ENCODE measurements at places on chromosomes 1 and 21. TPM values are rescaled to one million over a fixed set of nuclear protein-coding genes. Genes with fewer than 3 reads are reported as not detected.

- no peaks in the 10 kb centered on the region for H3K4me1 ChIP-seq
- no peak for DNase-seq
- H3K4me3 ChIP-seq: no peak overlapping the region
- H3K27me3 ChIP-seq: no peaks in the 10 kb centered on the region
- H3K36me3 ChIP-seq: no peaks in the 10 kb centered on the region
Measured at GRCh38 chr1:205422993-205423642, 1.3 kb upstream of the LEMD1 start.

- H3K27ac ChIP-seq: no peak overlapping the region
- no peaks in the 10 kb centered on the region for H3K27me3 ChIP-seq
- H3K36me3 ChIP-seq: no peaks in the 10 kb centered on the region
- H3K4me1 ChIP-seq: peaks cover 5% of the 10 kb centered on the region
- no peak for DNase-seq
Measured at GRCh38 chr1:175218786-175219434, 26.3 kb upstream of the KIAA0040 start.

DNA sequence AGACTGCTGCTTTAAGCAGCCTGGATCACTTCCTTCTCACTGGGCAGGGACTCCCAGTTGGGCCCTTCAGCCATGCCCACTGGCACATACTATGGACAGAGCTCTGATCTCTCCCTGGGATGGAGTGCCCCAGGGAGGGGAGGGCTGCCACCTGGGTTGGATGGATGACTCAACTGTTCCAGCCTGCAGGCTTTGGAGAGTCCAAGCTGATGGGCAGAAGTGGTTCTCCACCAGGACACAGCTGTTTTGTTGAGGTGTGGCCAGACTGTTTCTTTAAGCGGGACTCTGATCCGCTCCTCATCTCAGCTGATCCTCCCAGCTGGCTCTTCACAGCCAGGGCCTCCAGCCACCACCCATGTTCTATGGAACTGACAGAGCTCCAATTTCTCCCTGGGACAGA lies 166.9 kb downstream of the MAGI3 start:
- H3K4me1 ChIP-seq: no peaks in the 10 kb centered on the region
- no peak for DNase-seq
- no peaks in the 10 kb centered on the region for H3K36me3 ChIP-seq
- H3K4me3 ChIP-seq: no peak overlapping the region
- no peaks in the 10 kb centered on the region for H3K27me3 ChIP-seq

DNA sequence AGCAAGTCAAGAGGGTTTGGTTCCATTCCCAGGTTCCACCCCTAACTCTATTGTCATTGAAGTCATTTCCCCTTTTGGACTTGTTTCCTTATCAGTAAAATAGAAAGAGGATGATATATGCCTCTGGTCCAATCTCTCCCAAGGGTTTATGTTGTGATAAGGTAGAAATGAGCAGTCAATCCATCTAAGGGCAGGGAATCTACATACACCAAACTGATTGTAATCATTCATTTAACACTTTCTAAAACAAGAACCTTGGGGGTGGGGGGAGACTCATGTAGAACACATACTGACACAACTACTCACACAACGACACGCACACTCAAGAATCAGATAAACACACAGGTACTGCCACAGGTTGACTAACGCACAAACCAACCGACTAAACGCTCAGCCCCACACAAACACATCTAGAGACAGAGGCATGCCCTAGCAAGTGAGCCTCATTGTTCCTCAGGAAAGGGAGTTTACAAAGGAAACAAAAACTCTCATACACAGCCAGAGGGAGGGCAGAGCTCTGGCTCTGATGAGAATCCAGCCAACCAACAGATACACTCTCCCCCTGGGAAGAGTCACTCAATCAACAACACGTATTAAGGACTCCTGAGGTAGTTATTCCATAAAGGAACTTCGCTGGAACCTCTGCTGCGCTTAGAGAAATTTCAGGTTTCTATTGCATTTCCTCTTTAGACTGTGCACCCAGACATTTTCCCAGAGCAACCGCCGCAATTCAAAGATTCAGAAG lies 1.0 kb downstream of the F11R start:
- no peaks in the 10 kb centered on the region for H3K4me1 ChIP-seq
- peak overlapping the region; percentile 93 for H3K27ac ChIP-seq
- no peaks in the 10 kb centered on the region for H3K27me3 ChIP-seq
- H3K36me3 ChIP-seq: no peaks in the 10 kb centered on the region
- peak overlapping the region; percentile 51 for H3K4me3 ChIP-seq

DNA sequence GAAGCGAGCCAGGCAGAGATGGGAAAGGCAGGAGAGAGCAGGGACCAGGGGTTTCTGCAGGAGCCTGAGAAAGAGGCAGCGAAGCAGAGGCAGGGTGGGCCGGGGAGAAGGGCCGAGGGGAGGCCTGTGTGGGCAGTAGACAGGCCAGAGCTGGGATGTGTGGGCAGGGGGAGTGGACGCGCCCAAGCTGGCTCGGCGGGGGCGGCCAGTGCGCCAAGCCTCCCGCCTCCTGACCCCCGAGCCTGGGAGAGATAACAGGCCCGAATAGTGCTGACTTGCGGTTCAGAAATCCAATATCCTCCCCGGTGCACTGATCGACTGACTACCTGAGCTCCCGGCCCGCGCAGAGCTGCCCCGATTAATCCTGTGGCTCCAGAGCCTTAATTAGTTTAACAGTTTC lies 41.9 kb downstream of the AHDC1 start:
- no peaks in the 10 kb centered on the region for H3K36me3 ChIP-seq
- H3K4me1 ChIP-seq: peaks cover 44% of the 10 kb centered on the region
- peak overlapping the region; percentile 65 for H3K27ac ChIP-seq
- DNase-seq: no peak

DNA sequence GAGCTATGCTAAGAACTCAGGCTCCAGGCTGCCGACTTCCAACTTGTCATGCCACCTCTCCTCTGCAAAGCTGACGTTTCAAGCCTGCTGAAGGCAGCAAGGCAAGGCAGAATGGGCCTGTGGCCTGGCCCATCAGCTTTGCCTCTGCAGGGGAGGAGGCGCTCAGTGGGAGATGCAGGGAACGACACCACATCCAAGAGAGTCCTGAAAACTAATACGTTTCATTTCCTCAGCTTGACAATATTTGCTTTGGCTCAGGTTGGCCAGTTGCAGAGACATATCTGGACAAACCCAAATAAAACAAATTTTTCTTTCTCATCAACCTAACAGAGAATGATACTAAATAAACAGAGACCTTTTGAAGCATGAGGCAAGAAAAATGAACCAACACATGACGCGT lies 35.3 kb downstream of the BEND5 start:
- H3K36me3 ChIP-seq: no peaks in the 10 kb centered on the region
- no peak for DNase-seq
- no peak overlapping the region for H3K27ac ChIP-seq

DNA sequence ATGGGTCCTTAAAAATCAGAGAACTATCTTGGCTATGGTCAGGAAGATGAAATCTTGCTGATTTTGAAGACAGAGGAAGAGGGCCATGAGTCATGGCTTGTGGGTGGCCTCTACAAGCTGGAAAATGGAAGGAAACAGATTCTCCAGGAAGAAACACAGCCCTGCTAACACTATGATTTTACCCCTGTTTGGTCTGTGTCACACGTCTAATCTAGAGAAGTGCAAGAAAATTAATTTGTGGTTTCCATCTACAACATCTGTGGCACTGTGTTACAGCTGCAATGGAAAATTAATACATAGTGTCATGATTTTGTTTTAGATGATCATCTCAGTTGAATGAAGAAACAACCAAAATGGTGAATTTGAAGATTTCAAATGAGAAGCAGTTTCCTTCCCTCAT lies 288.7 kb upstream of the NRIP1 start:
- no peaks in the 10 kb centered on the region for H3K4me1 ChIP-seq
- no peaks in the 10 kb centered on the region for H3K36me3 ChIP-seq
- H3K27ac ChIP-seq: no peak overlapping the region
- no peak for DNase-seq
- no peak overlapping the region for H3K4me3 ChIP-seq
- no peaks in the 10 kb centered on the region for H3K27me3 ChIP-seq

DNA sequence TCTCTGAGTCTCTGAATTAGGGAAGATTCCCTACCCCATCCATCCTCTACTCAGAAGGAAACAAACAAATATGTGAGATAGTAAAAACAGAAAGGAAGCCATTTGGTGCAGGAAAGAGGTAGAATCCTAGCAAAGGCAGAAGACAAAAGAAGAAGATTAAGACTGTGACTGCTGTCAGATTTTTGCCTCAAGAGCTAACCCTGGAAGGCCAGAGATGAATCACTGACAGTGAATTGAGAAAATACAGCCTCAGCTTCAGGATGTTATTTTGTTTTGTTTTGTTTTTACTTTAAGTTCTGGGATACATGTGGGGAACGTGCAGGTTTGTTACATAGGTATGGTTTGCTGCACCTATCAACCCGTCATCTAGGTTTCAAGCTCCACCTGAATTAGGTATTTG lies 31.7 kb downstream of the DSTYK start:
- no peak overlapping the region for H3K4me3 ChIP-seq
- H3K36me3 ChIP-seq: no peaks in the 10 kb centered on the region
- H3K27me3 ChIP-seq: no peaks in the 10 kb centered on the region
- H3K4me1 ChIP-seq: peaks cover 11% of the 10 kb centered on the region

- no peaks in the 10 kb centered on the region for H3K4me1 ChIP-seq
- H3K36me3 ChIP-seq: no peaks in the 10 kb centered on the region
- H3K27ac ChIP-seq: no peak overlapping the region
- no peak overlapping the region for H3K4me3 ChIP-seq
Measured at GRCh38 chr1:107291987-107292386, 151.1 kb downstream of the NTNG1 start.

The TFF1 gene
- total RNA-seq: 0.98 TPM

The SLAMF6 gene
- 2.6 TPM for total RNA-seq

The ADCY10 gene
- under 0.01 TPM for total RNA-seq

The COL8A2 gene
- total RNA-seq: 3.4 TPM
